Fibroblast of the aortic adventitia (primary cell): ENCODE measurements at places on chromosomes 5 and 9.

GRCh38 chr5:81719743-81720345 is 31.1 kb downstream of the SSBP2 start:
- DNase-seq = peak; percentile 8

DNA sequence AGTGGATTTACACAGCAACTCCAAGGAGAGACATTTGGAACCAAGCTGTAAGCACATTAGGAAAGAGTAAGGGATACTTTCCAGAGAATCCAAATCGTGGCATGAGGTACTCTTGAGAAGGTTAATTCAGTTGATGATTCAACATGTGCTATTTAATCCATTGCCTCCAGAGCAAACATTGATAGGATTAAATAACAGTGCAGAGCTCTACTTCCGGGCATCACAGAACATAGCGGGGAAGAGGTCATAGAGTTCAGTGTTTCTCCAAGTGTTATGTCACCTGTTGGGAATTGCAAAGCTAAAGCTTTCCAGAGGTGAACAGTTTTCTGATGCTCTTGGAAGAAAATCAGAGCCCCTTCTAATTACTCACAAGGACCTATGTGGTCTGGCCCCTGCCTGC is 127.5 kb downstream of the PPP2R2B start:
- DNase-seq = no peak

- peak; percentile 55 for DNase-seq
These were observed 16.1 kb upstream of the RAI14 start for GRCh38 chr5:34639852-34640626.

DNA sequence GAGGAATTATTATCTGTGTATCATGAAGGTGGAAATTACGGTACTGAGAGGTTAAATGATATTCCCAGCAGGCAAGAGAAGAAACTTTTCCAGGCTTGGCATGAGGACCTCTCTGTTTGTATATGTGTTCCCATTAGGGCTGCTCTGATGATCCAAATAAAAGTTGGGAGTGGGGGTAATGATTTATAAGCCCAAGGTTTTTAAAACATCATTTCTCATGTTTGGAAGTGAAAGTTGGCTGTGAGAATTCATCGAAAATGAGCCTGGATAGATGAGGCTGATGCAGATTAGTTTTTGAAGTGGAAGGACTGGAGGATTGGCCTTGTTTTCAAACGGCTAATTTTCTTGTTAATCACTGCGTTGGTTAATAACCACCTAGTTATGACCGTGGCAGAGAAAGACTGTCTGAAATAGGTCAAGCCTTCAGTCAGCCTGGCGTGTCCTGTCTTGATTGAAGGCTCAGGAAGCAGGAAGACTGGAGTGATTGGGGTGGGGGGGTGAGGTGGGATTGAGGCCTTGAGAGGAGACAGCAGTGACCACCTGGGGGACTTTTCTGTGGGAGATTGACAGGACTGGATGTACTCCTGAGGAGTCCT is 391.0 kb upstream of the WWC1 start:
- DNase-seq = no peak

- DNase-seq = no peak
These were observed 500.2 kb downstream of the SPOCK1 start for GRCh38 chr5:136998854-136999357.

DNA sequence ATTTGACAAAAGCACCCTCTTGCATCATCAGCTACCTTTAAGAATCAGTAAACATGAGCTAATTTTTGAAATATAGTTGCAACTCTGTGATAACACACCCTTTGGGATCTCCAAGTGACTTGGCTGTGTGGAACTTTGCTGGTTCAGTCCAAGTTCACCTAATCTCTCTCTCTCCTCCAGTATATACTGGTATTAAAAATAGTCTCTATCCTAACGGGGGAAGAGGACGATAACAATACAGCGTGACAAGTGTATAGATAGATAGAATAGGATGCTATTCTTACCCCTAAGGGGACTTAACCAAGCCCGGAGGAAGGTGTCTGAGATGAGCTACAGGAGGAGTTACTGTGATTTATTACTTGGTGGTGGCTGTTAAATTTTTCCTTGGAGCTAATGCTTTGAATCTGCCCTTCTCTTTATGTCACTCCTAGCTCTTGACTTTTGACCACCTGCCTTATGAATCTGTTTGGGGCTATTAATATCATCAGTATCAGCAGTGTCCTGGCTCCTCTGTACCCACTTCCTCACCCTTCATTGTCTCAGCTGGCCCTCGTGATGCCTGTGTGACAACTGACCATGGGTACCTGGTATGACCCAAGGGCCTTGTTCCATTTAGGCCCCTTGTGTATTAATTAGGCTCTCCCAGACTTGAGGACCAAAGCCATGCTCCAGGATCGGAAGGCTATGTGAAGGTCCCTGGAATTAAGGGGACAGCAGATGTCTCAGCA is 223.9 kb downstream of the SREK1 start:
- no peak for DNase-seq

GRCh38 chr5:58300346-58300895 is 159.5 kb downstream of the PLK2 start:
- DNase-seq = no peak

DNA sequence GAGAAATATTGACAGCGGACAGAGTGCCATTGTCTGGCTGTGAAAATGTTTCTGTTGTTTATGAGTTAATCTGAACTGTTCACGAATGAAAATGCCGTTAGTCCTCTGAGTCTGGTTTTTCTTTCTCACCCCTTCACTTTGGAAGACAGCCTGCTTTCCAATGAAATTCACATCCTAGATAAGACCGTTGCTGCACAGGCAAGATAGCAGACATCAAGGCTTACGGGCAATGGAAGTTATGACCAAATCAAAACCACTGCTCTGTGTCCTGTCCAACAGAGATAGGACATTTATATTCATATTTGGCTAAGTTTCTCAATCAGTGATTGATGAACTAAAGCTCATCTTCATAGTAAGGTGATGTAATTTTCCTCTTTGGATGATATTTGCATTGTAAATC is 180.0 kb upstream of the DMAC1 start:
- DNase-seq = no peak

- DNase-seq = no peak
These were observed 143.7 kb downstream of the C5orf15 start for GRCh38 chr5:133824661-133825254.

DNA sequence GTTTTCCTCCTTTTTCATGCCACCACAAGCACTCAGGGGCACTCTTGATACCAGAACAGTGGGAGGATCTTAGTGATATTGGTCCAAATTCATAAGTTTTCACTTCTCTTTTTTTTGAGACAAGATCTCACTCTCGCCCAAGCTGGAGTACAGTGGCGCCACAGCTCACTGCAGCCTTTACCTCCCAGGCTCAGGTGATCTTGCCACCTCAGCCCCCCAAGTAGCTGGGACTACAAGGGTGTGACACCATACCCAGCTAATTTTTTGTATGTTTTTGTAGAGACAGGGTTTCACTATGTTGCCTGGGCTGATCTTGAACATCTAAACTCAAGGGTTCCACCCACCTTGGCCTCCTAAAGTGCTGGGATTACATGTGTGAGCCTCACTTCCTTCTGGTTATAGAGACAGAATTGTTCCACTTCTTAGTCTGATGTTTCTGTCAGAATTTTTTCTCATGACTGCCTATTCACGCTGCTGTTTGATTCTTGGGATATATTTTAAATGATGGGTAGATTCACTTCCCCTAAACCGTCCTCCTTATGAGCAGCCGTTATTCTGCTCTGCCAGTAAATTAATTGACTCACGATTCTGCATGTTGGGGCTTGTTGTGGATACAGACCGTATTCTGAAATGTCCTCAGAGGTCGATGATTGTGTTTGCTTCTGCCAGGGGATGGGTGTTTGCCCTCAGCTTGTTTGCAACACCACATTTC is 30.8 kb downstream of the MTAP start:
- no peak for DNase-seq

DNA sequence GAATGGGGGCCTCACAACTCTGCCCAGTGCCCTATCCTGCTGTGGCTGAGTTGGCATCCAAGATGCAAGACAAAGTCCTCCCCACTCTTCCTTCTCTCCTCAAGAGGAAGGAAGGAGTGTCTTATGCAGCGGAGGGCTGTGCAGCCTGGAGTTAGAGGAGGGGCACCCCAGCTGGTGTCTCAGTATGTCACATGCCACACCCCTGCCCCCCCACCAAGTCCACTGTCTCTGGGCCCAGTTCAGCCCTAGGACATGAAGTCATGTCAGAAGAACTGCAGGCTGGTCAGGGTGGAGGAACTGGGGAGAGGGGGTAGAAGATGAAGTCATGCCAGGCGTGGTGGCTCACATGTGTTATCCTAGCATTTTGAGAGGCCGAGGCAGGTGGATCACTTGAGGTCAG is 28.0 kb upstream of the SLC28A3 start:
- DNase-seq = no peak

- no peak for DNase-seq
These were observed 95.8 kb upstream of the KLF9 start for GRCh38 chr9:70510157-70510770.

DNA sequence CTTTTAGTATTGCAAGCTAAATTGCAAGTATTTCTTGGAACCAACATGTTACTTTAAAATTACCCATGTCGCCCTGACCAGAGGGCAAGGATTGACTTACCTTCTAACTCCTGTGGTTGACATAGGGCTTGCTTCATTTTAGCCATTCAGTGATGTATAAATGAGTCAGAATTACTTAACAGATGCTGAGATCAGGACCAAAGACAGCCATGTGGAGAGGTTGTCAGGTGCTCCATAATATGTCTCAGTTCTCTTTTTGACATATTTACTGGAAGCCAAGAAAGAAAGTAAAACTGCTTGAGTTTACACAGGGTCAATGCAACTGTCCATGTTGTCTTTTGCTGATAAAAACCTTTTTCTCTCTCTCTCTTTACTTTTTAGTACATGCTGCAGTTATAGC is 33.2 kb downstream of the F2RL2 start:
- DNase-seq = no peak

DNA sequence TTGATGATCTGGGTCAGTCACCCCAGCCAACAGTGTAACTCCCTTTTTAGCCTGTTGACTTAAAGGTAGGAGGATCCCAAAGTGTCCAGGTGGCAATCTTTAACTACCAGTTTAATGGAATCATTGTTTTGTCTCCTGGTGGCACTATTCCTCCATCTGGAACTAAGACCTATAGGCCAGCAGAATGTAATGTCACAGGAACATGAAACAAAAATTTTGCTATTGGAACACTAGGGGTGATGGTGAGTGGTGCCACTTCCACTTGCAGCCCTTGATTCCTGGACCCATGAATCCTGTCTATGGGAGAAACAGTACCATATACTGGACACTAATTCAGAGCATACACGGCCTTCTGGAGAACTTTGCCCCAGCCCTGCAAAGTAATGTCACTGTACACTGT is 219.5 kb upstream of the RASA1 start:
- DNase-seq = no peak

DNA sequence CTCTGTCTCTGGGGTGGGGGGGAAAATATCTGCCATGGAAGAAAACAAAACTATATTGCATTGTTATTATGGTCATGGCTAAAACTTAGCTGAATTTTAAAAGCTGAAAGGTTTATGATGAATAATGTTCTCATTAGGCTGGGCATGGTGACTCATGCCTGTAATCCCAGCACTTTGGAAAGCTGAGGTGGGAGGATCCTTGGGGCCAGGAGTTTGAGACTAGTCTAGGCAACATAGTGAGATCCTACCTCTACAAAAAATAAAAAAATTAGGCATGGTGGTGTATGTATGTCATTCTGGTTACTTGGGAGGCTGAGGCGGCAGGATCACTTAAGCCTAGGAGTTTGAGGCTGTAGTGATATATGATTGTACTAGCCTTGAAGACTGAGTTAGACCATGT is 44.5 kb downstream of the IPO11 start:
- DNase-seq = peak; percentile 34

DNA sequence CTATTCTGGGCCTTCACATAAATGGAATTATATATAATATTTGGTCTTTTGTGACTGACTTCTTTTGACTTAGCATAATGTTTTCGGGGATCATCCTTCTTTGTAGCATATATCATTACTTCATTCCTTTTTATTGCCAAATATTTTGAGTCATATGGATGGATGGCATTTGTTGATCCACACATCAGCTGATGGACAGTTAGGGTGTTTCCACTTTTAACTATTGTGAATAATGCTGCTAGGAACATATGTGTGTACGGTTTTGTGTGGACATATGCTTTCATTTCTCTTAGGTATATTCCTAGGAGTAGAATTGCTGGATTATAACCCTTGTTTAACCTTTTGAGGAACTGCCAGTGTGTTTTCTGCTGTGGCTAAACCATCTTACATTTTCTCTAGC is 249.6 kb downstream of the FANCC start:
- peak; percentile 39 for DNase-seq

DNA sequence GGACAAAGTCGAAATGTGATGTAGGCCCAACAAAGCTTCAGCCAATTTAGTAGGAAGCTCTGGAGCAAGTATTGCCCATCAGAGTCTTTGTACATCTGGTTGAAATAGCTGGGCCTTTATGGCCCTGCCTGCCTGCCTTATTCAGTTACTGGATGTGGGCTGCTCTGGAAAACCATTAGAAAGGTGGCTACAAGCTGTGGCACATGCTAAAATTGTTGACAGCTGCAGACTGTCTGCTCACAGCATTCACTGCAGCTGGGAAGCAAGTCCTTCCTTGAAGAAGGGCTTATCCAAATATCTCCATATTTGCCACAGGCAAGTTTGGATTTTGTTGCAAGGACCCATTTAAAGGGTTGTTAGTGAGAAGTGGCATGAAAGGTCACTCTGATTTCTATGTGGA is 24.4 kb downstream of the SMIM15 start:
- DNase-seq = no peak

- peak; percentile 94 for DNase-seq
These were observed 63.7 kb downstream of the SLC1A1 start for GRCh38 chr9:4553951-4554381.

DNA sequence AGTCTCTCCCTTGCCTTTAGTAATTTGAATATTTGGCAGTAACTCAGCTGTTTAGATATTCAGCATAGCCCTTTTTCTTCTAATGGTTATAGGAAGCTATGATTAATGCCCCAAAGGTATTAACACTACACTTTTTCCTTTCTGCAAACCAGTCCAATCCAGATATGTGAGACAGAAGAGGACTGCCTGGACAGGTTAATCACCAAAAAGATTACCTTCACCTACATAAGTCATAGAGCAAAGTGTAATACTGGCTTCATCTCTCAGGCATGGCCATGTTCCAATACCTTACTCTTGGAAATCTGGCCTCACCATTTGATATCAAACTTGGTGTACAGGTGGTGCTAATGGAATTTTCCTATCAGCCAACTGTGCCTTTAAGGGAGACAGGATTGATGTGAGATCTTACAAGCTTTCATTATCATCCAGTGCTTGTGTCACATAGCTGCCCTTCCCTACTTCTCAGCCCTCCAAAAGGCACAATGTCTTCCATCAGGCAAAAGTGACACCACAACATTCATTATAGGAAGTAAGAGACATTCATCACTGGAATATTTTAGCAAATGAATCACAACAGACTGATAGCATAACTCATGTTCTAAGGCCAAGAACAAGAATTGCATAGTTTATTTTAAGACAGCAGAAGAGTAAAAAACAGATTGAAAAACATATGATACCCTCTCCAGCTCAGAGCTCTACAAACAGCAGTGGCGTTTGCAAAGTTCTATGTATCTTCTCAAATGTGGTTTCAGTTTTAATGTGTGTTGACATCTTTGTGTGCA is 91.2 kb upstream of the PAM start:
- peak; percentile 5 for DNase-seq

GRCh38 chr5:143274952-143275351 is 128.5 kb downstream of the NR3C1 start:
- no peak for DNase-seq

- DNase-seq = no peak
These were observed 3.5 kb upstream of the C5 start for GRCh38 chr9:121053544-121053943.
